Uterus (tissue), 4 donors: ENCODE measurements at places on chromosomes 13 and 19. TPM values are rescaled to one million over a fixed set of nuclear protein-coding genes. Genes with fewer than 3 reads are reported as not detected.

JAK3 gene
- total RNA-seq: under 0.01 TPM

VSTM2B gene
- total RNA-seq: not detected

TINCR gene
- 1.2 TPM for total RNA-seq

CATSPERD gene
- not detected for total RNA-seq

C3 gene
- total RNA-seq: 619 TPM

GRAMD1A gene
- 40.0 TPM for total RNA-seq

DNA sequence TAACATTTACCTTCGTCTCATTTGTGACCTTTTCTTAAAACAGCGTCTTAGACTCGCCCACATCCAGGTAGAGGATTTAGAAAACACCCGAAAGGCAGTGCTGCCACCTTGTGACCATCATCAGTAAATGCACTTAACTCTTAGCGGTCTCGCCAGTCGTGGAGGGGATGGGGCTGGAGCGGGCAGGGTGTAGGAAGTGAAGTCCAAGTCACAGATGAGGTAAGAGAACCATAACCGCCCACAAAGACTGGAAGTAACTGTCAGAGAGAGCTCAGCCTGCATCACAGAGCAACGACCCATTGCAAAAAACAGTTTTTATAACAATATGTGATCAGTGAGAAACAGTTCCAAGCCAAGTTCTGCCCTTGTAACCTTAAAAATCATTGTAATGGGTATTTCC lies 10.7 kb upstream of the CEACAM3 start:
- peak; percentile 22 for DNase-seq
- no peaks in the 10 kb centered on the region for H3K36me3 ChIP-seq
- no peak overlapping the region for H3K27ac ChIP-seq
- H3K27me3 ChIP-seq: no peaks in the 10 kb centered on the region
- no peaks in the 10 kb centered on the region for H3K4me1 ChIP-seq

DNA sequence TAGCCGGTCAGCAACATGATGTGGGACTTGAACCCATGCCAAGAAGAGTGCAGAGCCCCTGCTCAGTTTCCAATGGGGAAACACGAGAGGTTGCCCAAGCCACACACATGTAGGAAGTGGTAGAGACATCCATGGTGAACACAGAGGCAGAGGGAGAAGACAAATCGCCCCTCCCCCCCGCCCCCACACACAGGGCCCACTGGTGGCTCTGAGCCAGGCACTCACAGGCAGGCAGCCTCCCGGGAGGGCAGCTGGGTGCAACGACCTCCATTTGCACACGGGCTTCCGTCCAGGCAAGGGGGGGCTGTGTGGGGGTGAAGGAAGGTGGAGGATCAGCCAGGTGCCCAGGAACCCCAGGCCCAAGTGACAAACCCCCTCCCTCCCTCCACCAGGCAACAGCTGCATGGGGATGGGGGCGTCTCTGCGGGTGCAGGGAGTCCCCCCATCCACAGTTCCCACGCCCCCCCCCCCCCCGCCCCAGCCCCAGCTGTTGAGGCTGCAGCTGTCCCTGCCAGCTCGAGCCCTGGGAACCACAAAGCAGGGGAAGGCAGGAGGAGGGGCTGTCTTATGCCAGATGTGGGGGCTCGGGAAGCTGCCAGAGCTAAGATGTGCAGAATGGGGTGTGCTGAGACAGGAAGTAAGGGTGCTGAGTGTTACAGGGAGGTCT lies 3.4 kb downstream of the NOTCH3 start:
- no peaks in the 10 kb centered on the region for H3K36me3 ChIP-seq
- peaks cover 16% of the 10 kb centered on the region for H3K4me1 ChIP-seq
- no peaks in the 10 kb centered on the region for H3K27me3 ChIP-seq
- peak overlapping the region; percentile 53 for H3K27ac ChIP-seq

- no peaks in the 10 kb centered on the region for H3K27me3 ChIP-seq
- H3K4me3 ChIP-seq: no peak overlapping the region
These were observed 56.8 kb upstream of the TNFRSF19 start for GRCh38 chr13:23513455-23513854.

- no peak overlapping the region for H3K4me3 ChIP-seq
- H3K4me1 ChIP-seq: no peaks in the 10 kb centered on the region
- H3K27me3 ChIP-seq: no peaks in the 10 kb centered on the region
- H3K36me3 ChIP-seq: no peaks in the 10 kb centered on the region
- no peak overlapping the region for H3K27ac ChIP-seq
These were observed 473.7 kb downstream of the EFNB2 start for GRCh38 chr13:106061781-106062180.

DNA sequence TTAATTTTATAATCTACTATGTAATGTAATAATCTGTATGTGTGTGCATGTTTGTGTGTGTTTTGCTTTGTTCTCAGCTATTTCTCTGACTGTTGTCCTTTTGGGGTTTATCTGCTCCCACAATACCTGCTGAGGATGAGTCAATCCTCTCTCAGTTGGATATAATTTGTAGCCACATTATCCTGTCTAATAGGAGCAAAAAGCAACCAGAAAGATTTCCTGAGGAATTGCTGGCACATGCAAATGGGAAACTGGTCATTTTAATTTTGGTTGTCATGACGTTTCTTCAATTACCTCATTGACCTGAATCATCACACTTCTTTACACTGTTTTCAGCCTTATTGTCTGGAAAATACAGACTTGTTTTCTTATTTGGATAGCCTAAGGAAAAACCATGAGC lies 488.4 kb downstream of the KLF5 start:
- no peak overlapping the region for H3K27ac ChIP-seq
- H3K4me1 ChIP-seq: no peaks in the 10 kb centered on the region
- no peaks in the 10 kb centered on the region for H3K27me3 ChIP-seq
- DNase-seq: no peak
- H3K36me3 ChIP-seq: no peaks in the 10 kb centered on the region

GRCh38 chr19:44640518-44640917 lies 3.2 kb upstream of the PVR start:
- H3K4me3 ChIP-seq: no peak overlapping the region
- H3K36me3 ChIP-seq: no peaks in the 10 kb centered on the region
- peaks cover 2% of the 10 kb centered on the region for H3K4me1 ChIP-seq
- no peak overlapping the region for H3K27ac ChIP-seq

DNA sequence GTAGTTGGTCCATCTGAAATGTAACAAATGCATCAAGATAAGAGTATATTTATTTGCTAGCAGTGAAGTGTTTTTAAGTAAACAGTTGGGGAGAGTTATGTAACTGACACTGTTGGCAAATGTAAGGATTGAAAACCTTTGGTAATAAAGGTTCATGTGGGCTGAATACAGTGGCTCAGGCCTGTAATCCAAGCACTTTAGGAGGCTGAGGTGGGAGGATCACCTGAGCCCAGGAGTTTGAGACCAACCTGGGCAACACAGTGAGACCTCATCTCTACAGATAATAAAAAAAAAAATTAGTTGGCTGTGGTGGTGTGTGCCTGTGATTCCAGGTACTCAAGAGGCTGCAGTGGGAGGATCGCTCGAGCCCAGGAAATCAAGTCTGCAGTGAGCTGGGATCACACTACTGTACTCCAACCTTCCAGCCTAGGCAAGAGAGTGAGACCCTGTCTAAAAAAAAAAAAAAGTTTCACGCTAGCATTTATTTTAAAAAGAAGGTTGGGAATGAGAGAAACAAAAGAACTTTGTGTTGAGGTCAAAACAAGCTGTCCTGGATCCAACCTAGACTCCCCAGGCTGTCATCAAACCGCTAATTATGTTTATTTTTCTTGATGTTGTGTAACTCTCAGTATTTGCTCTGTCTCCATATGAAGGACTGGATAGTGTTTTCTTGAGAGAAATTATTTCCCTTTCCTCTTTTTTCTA lies 20.7 kb downstream of the SETDB2 start:
- H3K27me3 ChIP-seq: no peaks in the 10 kb centered on the region
- no peaks in the 10 kb centered on the region for H3K4me1 ChIP-seq
- no peak for DNase-seq
- H3K4me3 ChIP-seq: no peak overlapping the region

DNA sequence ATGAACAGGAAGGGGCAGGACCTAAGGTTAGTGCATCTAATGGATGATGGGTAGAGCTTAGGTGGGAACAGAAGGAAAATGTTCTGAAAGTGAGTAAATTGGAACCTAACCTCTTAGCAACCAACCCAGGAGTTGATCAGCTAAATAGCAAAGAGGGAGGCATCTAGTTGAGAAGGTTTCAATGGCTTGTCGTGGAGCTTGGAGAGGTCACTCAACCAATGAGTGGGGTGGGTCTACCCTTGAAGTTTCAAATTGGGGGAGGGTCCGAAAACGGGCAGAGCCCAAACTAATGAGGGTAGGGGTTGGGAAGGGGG lies 5.7 kb upstream of the SHKBP1 start:
- no peaks in the 10 kb centered on the region for H3K36me3 ChIP-seq
- no peak for DNase-seq
- no peak overlapping the region for H3K4me3 ChIP-seq
- no peaks in the 10 kb centered on the region for H3K27me3 ChIP-seq
- H3K4me1 ChIP-seq: peaks cover 6% of the 10 kb centered on the region

DNA sequence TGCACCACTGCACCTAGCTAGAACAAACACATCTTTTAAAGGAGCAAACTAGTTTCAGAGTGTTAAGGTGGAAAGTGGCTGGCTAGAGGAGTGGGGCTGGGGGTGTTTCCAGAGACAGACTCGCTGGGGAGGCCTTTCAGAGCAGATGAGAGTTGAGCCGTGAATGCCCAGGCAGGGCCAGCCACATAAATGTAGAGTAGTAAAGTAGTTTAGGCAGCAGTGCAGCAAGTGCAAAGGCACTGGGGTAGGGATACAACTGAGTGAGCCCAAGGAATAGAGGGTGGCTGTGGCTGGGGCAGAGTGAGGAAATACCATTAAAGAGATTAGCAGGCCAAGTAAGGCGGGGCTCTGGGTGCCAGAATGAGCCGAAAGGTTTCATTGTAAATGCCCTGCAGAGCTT lies 72.0 kb downstream of the ALOX5AP start:
- DNase-seq: no peak
- H3K27ac ChIP-seq: no peak overlapping the region
- no peaks in the 10 kb centered on the region for H3K4me1 ChIP-seq
- no peaks in the 10 kb centered on the region for H3K36me3 ChIP-seq

DNA sequence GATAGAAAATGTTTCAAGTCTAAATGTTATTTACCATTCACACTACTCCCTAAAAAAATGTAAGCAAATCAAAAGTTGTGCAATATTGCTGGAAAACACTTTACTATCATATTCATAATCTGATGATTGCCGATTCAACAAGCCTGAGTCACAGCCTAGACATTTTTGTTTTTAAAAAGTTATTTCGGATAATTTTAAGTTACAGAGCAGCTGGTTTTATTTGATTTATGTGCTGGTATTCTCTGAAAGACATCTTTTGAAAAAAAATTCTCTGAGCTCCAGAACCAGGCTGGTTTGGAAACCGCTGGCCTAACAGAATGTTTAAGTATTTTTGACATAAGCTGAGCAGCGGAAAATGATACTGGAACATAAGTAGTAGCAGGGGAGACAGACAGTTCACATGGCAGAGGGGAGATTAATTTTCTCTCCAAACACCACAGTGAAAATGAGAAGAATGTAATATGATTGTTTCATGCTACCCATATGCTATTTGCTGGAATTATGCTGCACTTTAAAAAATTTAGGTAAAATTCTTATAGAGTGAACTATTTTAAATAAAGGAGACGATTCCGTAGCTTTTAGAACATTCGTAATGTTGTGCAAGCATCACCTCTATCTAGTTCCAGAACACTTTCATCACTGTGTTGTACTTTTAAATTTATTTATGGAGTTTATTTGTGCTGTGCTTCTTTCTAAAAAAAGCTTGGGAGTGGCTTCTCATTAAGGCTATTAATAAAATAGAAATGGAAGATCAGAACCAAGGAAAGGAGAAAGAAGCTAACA lies 36.1 kb downstream of the TBC1D4 start:
- no peak for DNase-seq
- H3K4me3 ChIP-seq: no peak overlapping the region
- no peaks in the 10 kb centered on the region for H3K4me1 ChIP-seq
- no peaks in the 10 kb centered on the region for H3K27me3 ChIP-seq

- no peaks in the 10 kb centered on the region for H3K4me1 ChIP-seq
- H3K27me3 ChIP-seq: no peaks in the 10 kb centered on the region
- H3K36me3 ChIP-seq: no peaks in the 10 kb centered on the region
- H3K4me3 ChIP-seq: no peak overlapping the region
- no peak for DNase-seq
- no peak overlapping the region for H3K27ac ChIP-seq
These were observed 47.0 kb downstream of the SERP2 start for GRCh38 chr13:44420376-44421220.

GRCh38 chr13:84873951-84874350 lies 925.3 kb downstream of the SLITRK6 start:
- H3K4me3 ChIP-seq: no peak overlapping the region
- DNase-seq: no peak
- H3K27me3 ChIP-seq: no peaks in the 10 kb centered on the region
- no peaks in the 10 kb centered on the region for H3K4me1 ChIP-seq

DNA sequence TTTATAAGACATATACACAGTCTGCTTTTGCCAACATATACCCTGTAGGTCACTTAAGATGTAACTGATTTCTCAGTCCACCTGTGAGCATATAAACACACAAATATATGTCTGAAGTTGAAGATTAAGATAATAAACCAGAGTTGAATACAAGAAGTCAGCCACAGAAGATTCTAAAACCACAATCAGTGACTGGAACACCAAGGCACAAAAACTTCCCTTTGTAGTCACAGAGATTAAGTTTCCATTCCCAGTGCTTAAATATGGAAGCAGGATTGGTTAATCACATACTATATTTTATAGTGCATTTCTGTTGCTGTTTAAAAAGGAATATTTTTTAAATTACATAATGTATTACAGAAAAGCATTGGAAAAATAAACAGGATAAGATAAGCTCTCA lies 39.9 kb downstream of the MTMR6 start:
- no peaks in the 10 kb centered on the region for H3K4me1 ChIP-seq
- no peak overlapping the region for H3K27ac ChIP-seq
- no peak for DNase-seq
- H3K27me3 ChIP-seq: no peaks in the 10 kb centered on the region
- no peak overlapping the region for H3K4me3 ChIP-seq
